ENCODE measurements at places on chromosomes 11 and 22.
A peak's percentile ranks its signal among the peaks of the same experiment; 100 is the strongest.

DNA sequence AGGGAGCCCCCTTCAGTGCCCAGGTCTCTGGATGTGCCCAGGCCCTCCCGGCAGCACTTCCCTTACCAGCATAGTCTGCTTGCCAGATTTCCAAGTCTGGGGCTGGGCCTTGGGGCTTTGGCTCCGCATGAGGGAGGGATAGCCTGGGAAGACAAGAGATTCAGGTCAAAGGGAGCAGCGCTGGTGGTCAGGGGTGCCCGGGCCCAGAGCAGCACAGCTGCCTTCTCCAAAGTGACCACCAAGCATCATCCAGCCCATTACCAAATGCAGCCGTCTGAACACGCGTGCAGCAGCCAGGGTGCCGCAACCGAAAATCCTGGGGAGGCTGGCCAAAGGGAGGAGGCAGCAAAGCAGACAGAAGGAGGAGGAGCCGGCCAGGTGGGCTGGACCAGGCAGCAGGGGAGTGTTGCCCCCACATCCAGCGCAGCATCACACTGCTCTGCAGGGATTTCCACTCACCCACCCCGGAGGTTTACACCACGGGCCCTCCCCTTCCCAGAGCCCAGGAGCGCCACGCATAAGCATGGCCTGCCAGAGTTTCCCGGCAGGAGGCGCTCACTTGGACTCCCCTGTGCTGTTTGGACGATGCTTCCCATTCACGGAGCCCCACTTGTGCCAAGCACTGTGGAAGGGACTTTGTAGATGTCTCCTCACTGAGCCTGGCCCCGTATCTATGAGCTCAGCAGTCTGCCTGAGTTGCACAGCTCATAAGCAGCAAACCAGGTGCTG, 22.5 kb downstream of the TRIM29 start:
- DNase-seq: no peak

GRCh38 chr22:19398206-19398605, 33.3 kb downstream of the HIRA start:
- no peak for DNase-seq

GRCh38 chr11:16080688-16081381, 275.5 kb downstream of the SOX6 start:
- DNase-seq: no peak

DNA sequence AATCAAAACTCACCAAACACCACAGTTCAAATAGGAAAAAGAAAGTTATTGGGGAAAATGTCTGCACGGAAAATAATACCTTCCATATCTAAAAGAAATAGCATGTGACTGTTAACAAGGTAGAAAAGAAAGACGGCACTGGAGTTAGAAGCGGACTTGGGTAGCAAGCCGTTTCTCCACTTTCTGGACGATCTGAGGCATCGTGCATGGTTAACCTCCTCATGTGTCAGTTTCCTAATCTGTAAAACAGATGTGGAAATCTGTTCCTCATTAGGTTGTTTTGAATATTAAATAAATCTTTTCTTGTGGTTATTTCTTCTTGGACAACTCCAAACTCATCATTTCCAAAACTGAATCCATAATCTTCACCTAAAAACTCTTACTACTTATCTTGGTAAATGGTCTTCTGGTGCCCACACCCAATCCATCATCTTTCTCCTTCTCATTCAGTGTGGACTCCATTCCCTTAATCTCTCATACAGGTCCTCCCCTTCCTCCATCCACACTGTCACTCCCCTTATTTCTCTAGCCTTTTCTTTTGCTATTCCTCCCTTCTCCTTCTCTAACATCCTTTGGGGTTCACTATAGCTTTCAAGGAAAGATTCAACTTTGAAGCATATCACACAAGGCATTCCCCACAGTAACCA, 53.5 kb downstream of the VSIG10L2 start:
- DNase-seq: no peak

DNA sequence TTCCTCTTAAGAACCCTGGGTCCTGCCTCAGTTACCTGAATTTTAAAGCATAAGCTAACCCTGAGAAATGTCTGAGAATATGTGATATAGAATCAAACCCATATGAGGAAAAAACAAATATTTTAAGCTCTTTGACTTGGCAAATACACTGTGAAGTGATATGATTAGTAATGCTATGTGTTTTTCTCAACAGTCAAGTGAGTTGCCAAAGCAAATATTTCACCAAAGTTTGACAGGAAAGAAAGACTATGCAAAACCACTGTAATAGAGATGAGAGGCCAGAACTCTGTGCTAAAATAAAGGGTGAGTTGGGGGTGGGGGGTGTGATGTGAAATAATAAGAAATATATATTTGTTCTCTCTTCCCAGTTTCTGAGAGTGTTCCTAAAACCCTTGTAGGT, 613.5 kb upstream of the CCDC179 start:
- DNase-seq: no peak

DNA sequence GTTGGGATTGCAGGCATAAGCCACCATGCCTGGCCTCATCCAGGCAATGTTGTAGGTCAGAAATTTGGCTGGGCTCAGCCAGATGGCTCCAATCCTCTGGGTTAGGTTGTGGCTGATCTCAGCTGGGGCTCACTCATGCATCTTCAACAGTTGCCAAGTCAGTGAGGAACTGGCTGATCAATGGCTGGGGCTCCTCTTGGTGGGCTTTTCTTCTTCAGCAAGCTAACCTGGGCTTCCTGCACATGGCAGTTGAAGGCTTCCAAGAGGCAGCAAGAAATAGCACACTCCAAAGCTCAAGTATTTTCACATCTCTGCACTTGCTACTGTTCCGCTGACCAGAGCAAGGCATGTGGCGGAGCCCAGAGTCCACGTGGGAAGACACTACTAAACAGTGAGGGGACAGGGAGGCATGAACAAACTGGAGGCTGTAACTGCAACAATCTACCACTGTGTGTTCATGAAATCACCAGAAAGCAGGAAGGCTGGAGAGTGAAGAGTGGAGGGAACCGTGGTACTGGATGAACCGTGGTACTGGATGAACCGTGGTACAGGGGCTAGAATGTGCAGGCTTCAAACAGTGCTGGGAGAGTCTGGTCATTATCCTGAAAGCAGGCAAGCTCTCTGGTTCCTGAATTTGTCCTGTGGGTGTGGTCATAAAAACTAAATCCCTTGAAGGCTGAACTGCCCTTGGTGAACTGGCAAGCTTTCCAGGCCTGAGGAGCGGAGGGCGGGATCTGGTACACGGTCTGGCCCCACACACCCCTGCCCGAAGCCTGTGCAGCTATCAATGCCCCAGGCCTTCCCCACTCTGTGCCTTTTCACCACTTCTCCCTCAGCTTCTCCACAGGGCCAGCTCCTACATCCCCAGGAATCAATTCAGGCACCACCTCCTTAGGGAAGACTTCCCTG, 20.2 kb downstream of the CHST1 start:
- DNase-seq: no peak

DNA sequence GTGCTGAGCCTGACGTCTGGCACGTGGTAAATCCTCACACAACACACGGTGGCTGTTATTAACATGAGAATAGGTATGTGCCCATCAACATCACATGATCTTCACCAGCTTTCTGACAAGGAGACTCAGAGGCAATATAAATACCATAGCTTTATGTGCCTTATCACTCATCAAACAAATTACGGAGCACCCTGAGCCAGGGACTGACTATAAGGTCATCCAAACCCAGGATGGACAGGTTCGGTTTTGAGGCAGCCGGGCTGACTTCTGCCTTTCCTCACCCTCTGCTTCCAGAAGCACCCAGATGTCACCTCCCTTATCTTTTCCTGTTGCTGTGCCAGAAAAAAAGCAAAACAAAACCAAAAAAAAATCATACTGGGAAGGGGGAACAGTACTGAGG, 5.7 kb upstream of the PLAAT3 start:
- DNase-seq: no peak

DNA sequence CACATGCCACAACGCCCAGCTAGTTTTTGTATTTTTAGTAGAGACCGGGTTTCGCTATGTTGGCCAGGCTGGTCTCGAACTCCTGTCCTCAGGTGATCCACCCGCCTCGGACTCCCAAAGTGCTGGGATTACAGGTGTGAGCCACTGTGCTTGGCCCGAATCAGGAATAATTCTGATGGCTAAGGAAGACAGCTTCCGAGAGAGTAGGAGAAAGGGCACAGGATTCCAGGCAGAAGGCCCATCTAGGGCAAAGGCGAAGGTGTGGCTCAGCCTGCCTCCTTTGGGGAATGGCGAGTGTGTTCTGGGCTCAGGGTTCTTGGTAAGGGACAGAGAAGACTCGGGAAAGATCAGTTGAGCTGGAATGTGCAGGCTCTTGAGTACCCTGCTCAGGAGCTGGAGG, 1.6 kb upstream of the SYCE3 start:
- no peak for DNase-seq

- DNase-seq: no peak
Measured at GRCh38 chr22:36336246-36337182, 51.3 kb downstream of the MYH9 start.

- no peak for DNase-seq
Measured at GRCh38 chr22:20591295-20591645, 83.9 kb downstream of the MED15 start.

GRCh38 chr11:60658409-60658808, 41.0 kb upstream of the MS4A8 start:
- no peak for DNase-seq

DNA sequence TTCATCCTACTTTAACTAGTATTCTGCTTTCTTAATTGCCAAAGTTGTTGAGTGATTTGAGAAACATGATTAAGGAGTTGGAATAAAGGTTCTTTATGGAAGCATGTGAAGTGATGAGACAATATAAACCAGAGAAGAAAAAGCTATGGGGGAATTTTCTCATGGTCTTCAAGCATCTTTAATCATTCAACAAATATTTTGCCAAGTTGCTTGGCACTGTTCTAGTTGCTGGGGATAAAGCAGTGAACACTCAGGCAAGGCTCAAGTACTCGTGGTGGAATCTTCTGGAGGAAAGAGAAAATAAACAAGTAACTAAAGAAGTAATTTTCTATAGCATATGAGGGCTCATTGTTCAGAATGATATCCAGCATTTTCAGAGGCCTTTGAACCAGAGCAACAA, 9.2 kb upstream of the PIWIL4 start:
- DNase-seq: no peak

GRCh38 chr11:44833221-44833876, 106.6 kb downstream of the TSPAN18 start:
- DNase-seq: no peak

DNA sequence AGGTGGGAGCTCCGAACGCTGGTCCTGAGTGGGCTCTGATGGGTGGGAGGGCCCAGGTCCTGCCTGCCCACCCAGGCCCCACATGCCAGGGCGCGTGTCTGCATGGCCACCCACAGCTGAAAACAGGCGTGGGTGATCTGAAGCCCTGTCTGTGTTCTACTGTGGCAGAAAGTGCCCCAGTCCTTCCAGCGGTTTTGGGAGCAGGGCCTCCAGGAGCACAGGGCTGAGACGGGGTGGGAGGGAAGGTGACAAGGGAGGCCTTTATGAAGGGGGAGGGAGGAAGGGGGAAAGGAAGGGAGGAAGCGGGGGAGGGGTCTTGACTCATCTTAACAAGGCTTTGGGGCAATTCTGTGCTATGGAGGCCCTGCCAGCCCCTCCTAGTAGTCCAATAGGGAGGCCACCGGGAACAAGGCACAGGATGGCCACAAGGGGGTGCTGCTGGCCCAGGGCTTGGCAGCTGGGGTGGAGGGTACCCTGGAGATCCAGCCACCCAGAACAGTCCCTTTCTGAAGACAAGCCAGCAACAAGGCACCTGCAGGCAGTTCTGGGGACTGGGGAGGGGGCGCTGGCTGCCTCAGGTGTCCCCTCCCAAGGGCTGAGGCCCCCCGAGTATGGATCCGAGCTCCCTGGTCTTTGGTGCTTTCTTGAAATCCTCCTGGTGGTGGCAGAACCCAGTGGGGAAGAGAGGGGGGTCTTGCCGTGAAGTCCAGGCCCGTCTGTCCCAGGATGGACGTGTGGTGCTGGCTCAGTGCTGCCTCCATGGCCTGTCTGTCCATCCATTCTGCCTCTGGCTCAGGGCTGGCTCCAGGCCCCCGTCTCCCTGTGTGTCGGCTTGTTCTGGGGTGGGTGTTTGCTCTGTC, 6.3 kb upstream of the FADS3 start:
- peak; percentile 68 for DNase-seq

GRCh38 chr11:14783788-14784187, 108.2 kb downstream of the CYP2R1 start:
- no peak for DNase-seq

DNA sequence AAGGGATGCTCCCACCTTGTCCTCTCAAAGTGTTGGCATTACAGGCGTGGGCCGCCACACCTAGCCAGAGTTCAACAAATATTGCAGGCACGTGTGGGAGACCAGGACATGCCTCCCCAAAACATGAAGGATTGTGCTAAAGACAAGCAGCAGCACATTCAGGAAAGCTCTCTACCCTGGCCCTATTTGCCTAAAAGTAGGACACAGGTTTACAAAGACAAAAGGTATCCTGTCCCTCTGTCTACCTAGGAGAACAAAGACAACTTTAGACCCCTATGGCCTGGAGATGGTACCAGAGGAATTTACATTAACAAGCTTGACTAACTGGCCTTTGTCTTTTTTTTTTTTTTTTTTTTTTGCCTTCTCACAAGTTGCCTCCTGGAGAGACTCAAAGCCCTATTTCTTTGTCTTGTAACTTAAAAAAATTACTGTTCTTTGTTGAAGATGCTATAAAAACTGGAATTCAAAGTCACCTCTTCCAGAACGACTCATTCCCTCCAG, 859 bp upstream of the ACCS start:
- no peak for DNase-seq

- DNase-seq: no peak
Measured at GRCh38 chr11:30585892-30586250, 282 bp downstream of the MPPED2 start.

GRCh38 chr22:42231929-42232328, 38.5 kb downstream of the TCF20 start:
- DNase-seq: no peak

DNA sequence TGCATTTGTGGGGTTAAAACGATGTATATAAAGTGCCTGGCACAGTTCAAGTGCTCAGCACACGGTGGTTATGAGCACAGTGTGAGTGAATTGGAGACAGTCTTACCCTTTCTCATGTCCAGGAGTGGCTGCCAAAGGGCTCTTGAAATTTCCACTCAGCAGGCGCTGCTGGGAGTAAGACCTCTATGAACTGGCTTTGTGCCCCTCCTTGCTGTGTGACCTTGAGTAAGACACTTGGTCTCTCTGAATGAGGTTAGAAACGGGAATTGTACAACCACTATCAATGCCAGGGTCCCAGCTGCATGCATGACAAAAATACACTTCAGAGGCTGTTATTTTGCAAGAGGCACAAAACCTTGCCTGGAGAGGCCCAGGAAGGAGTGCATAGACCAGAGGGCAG, 86.6 kb downstream of the TSPAN18 start:
- DNase-seq: no peak

GRCh38 chr22:32619614-32620426, 145.2 kb downstream of the FBXO7 start:
- no peak for DNase-seq

- DNase-seq: peak; percentile 15
Measured at GRCh38 chr11:118621071-118621783, 13.8 kb downstream of the PHLDB1 start.

GRCh38 chr11:5910540-5910939, 17.5 kb downstream of the OR52E5 start:
- DNase-seq: no peak

GRCh38 chr11:75298191-75298975, 53.1 kb downstream of the ARRB1 start:
- no peak for DNase-seq
